ENCODE measurements at places on chromosomes 7 and 10.
A peak's percentile ranks its signal among the peaks of the same experiment; 100 is the strongest.

DNA sequence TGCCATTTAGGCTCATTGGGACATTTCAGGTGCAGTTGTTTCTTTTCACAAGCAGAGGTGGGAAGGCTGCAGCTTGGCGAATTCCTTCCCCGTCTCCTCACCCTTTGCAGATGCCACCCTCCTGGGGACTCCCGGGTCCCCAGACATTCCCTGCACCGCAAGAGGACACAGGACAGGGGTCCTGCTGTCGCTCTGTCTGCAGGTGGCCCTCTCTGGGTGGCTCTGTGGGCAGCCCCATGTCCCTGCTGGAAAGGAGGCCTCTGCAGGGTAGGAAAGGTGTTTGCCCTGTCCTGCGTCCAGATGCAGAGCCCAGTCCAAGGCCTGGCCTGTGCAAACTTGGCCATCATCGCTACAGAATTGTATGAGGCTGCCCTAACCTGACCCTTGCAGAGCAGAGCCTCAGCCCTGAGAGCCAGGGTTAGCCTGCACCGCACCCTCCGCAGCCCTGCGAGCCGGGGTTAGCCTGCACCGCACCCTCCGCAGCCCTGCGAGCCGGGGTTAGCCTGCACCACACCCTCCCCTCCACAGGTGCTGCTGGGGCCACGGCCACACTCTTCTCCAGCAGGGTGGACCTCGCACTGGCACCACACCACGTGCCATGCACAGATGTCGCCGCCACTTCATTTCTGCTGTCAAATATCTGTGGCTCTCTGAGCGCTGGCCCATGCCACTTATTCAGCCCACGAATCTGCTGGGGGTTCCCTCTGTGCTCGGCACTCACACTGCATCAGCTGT is 61.0 kb downstream of the CFAP46 start:
- DNase-seq = no peak

DNA sequence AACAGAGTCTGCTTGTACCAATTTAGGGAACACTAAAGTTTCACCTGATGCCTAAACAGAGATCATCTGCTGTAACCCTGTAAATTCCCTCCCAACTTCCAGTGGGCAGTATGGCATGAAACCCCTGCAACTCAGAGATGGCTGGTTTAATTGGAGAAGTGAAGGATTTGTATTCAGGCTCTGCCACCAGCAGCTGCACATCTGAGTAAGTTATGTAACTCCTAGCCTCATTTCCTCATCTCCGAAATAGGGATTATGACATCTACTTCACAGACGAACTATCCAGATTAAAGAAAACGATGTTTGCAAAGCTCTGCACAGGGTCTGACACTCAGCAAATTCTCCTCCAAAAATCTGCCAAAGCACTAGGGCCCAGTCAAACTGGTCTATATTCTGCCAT is 493.0 kb downstream of the KCNMA1 start:
- no peak for DNase-seq

- no peak for DNase-seq
These were observed 319.2 kb downstream of the DPP6 start for GRCh38 chr7:154371424-154371823.

DNA sequence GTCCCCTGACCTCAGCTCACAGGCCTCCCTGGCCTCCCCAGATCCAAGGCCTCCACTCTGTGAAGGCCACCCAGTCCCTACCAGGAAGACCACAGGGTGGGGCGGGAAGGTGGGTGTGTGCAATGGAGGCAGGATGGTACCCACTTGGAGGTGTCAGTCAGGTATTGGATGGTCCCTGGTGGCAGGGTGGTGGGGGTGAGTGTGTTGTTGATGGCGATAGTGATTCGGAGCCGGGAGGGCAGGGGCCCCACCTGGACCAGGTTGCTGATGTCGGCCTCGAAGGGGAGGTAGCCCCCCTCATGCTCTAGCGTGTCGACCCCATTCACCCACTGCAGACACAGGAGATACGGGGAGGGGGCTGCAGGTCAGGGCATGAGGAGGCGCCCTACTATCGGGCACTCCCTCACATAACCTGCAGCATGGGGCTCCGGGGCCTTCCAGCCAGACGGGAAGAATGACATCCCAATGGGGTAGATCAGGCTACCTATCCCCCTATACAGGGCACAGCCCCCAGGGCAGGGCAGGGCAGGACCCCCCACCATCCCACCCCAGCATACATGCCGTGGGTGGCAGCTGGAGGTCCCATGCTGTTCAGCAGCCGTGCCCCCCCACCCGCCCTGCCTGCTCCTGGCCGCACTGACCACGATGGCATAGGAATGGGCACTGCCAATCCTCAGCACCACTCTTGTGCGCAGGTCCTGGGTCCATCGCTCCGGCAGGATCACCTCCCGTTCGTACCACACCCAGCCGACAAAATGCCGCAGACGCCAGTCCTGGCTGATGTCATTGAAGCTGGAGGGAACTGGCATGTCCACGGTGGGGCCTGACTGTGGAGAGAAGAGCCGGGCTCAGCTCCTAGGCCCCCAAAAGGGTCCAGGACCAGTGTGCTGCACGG is 2.2 kb downstream of the GUSB start:
- DNase-seq = no peak

- peak; percentile 57 for DNase-seq
These were observed 21.0 kb downstream of the UPP1 start for GRCh38 chr7:48109848-48110663.

GRCh38 chr10:127470911-127471310 is 78.2 kb upstream of the NPS start:
- no peak for DNase-seq

DNA sequence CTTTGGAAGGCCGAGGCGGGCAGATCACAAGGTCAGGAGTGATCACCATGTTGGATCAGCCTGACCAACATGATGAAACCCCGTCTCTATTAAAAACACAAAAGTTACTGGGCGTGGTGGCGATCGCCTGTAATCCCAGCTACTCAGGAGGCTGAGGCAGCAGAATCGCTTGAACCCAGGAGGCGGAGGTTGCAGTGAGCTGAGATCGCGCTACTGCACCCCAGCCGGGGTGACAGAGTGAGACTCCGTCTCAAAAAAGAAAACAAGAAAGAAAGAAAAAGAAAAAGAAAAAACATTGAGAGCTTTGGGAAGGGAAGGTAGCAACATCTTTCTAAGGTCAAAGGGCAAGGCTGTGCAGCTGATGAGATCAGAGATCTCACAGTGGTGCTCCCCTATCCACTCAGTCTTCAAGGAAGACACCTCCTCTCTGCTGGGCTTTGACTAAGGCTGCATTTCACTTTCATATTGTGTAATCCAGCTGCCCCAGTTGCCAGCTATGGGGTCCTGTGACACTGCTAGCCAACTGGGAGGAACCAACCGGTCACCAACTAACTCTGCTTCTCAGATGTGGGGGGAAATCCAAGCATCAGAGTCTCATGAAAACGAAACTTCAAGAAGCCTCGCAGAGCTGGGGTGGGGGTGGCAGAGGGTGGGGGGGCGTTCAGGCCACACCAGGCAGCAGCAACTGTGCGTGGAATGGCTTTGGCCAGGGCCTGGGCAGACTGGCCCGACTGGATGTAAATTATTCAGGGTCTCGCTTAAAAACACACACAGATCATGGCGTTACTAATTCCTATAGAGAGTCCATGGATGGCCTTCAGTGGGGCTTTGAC is 1.5 kb downstream of the IL15RA start:
- DNase-seq = peak; percentile 78

- no peak for DNase-seq
These were observed 82.2 kb upstream of the GNA12 start for GRCh38 chr7:2926120-2926895.

DNA sequence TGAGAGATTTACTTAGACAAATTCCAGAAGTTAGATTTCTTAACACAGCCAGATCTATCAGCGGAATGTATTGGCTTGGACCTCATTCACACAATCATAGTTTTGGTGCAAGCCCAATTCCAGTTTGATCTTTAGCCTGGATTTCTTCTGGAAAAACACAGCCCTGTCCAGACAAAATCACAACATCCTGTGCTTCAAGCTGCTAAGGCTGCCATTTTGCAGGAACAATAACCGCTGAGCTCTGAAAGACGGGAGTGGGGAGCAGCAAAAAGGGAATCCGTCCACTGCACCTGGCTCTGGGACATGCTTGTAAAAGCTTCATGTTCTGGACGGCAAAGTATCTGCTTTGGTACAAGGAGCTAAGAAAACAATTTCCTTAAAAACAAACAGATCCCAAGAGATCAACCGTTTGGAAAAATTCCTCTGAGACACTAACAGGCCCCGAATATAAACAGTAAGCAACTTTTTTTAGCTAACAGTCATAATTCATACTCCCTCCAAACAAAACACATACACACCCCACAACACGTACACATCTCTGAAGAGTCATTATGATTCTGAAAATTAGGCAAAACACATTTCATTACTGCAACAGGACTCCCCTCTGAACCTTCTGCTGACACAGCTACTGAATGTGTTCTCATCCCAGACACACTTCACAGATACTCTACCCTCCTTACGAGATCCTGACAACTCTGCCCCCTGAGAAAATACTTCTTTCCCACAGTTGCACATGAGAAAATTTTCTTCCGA is 32.4 kb downstream of the ITIH5 start:
- no peak for DNase-seq

- no peak for DNase-seq
These were observed 7.9 kb upstream of the CFAP43 start for GRCh38 chr10:104240078-104240477.

GRCh38 chr7:30998180-30998579 is 34.4 kb downstream of the GHRHR start:
- no peak for DNase-seq

DNA sequence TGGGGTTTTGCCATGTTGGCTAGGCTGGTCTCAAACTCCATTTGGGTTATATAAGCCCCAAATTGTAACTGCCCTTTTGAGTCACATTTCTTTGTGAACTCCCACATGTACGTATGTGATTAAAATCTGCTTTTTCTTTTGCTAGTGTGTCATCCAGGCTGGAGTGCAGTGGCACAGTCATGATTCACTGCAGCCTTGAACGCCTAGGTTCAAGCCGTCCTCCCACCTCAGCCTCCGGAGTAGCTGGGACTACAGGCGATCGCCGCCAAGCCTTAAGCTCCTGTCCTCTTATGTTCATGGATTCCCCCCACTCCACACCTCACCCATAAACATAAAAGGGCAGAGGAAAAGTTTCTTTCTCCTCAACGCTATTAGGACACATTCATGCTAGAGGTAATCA is 4.4 kb upstream of the SMC3 start:
- no peak for DNase-seq

GRCh38 chr7:157668884-157669767 is 332.3 kb downstream of the DNAJB6 start:
- no peak for DNase-seq

GRCh38 chr7:28626624-28627262 is 214.4 kb downstream of the CREB5 start:
- DNase-seq = peak; percentile 63

- DNase-seq = peak; percentile 61
These were observed 35.3 kb downstream of the NET1 start for GRCh38 chr10:5447611-5448071.

DNA sequence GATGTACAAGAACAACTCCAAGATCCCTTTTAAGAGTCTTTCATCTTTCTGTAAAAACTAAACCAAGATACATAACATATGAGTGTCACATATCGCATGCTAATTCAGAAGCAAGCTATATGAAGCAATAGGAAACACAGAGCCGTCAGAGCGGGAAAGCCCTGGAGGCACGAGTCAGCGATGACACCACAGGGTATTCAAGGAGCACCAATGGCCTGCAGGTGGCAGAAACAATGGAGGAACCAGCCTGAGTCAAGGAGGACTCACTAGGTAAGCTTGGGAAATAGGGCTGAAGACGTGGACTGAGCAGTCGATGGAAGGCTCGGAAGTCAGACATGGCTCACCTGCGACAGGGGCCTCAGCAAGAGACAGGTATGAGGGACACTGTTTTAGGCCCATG is 214.4 kb downstream of the FAM107B start:
- peak; percentile 40 for DNase-seq

- DNase-seq = no peak
These were observed 3.8 kb upstream of the CRCP start for GRCh38 chr7:66110856-66111255.

- no peak for DNase-seq
These were observed 54.6 kb downstream of the ATE1 start for GRCh38 chr10:121873236-121873635.

DNA sequence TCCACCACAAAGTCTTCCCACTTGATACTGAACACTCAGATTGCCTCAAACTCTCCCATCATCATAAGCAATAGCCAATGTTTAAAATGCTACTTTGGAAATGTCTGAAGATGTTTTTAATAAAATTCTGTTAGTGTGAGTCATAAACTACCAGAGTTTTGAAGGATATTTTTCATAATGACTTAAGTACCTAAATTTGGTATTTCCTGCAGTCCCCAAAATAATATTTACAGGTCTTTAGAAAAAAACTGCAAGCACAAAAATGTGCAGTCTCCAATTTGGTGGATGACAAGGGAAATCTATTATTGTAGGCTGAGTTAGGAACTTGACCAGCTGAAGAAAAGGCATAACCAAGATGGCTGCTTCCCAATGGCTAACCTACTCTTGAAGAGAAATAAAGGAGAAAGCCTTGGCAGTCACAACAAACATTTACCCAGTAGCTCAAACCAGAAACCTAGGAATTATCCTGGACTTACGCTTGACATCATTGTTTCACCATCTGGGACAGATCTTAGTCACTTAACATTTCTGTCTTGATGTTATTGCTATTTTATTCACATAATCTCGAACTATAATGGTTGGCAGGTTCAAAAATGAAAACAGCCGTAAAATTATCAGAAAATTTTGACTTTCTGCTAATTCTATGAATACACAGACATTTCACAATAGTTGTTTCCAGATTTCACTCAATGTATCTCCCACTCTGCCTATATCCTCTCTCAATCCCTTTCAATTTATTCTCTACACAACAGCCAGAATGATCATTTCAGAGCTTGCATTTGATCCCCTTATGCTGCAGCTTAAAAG is 111.2 kb upstream of the STEAP1B start:
- no peak for DNase-seq

DNA sequence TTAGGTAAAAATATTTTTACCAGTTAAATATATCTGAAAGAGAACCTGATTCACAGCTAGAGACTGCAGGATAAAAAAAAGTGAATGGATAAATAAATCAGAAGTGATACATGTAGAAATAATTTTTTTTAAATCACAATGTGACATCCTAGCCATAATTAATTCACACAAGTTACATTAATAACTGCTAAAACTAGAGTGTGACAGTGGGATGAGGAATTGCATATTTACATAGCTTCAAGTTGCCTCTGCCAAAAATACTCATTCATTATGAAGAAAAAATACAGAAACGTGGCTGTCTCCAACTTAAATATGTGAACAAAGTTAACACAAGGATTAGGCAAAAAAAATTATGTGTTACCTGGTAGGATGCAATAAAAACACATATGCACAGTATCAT is 473.5 kb upstream of the SEMA3A start:
- no peak for DNase-seq

GRCh38 chr7:151453326-151453791 is 13.4 kb upstream of the CRYGN start:
- no peak for DNase-seq

DNA sequence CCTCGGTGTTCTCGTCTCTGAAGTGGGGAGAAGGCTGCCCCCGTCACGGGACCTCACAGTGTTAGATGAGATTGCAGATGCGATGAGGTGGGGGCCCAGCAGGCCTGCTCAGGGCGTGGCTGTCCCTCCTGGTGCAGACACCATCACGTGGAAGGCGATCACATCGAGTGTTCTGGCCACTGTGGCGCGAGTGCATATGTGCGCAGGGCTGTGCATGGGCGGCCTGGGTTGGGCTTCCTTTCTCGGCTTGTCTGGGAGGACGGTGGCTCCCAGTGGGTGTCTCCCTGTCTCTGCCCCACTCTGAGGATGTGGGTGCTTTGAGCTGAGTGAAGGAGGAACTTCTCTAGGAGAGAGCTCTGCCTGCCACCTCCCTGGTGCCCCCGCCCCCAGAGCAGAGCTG is 83.1 kb downstream of the LHPP start:
- DNase-seq = no peak

All from hematopoietic multipotent progenitor cell treated with erythropoietin and hydrocortisone succinate and interleukin-3 and kit ligand, for 8 days (in vitro differentiated cells).